CD4-positive, alpha-beta T cell treated with Interleukin-17A for 4 hours (primary cell): ENCODE measurements at places on chromosomes 3 and 15.
A peak's percentile ranks its signal among the peaks of the same experiment; 100 is the strongest.

GRCh38 chr3:128447561-128448013 is 19.1 kb downstream of the DNAJB8 start:
- peak; percentile 22 for DNase-seq

GRCh38 chr15:94233441-94233840 is 2.1 kb downstream of the MCTP2 start:
- no peak for DNase-seq

DNA sequence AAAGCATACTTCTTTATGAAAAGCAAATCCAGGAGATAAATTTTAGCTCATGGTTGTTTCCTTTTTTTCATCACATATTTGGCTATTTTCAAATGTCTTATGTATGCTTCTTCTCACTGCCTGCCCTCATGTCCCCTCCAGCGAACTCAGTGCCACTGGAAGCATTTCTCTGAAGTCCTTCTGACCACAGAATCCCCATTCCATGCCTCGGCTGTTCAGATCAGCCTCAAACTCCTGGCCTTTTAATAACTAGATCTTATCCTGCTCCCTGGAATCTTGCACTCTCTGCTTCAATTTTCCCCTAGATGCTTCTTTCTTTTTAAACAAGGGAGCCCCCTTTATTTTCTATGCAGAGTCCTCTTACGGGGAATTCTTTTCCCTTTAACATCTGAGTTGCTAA is 10.1 kb downstream of the ETV5 start:
- no peak for DNase-seq

GRCh38 chr3:123949641-123950040 is 11.4 kb downstream of the CCDC14 start:
- no peak for DNase-seq

- no peak for DNase-seq
Measured at GRCh38 chr15:25690673-25691543, 172.2 kb downstream of the ATP10A start.

DNA sequence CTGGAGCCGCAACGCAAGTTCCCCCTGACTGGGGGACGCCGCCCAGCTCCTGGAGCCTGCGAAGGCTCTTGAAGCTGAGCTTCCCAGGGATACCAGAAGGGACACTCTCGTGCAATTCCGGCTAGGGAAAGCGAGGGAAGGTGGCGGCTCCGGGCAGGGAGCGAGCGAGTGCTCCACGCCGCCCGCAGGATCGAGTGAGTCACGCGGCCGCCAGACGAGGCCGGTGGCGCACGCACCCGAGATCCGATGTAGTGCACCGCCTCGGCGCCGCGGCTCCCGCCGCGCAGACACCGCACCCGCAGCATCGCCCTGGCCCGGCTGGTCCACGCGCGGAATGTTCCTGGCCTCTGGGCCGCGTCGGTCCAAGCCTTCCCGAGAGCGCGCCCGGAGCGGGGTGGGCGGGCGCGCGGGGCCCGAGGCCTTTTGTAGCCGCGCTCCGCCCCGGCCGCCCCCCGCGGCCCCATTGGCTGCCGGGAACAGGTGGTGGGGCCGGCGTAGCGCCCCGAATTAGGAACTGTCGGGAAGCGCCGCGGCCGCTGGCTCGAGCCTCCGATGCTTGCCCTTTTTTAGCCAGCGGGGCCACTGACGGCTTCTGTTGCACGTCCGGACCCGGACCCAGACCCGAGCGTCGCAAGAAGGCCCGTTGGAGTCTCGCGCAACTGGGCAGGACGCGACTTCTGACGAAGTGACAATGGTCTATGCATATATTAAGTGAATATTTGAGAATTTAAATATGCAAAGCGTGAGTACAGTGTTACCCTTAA is at the start of gene GATM:
Gene GATM, minus strand, starts transcription at position 396 of the 764 bp plus-strand sequence. Its CDS starts 91 bp downstream, at position 305.
- DNase-seq, result peak; percentile 56

DNA sequence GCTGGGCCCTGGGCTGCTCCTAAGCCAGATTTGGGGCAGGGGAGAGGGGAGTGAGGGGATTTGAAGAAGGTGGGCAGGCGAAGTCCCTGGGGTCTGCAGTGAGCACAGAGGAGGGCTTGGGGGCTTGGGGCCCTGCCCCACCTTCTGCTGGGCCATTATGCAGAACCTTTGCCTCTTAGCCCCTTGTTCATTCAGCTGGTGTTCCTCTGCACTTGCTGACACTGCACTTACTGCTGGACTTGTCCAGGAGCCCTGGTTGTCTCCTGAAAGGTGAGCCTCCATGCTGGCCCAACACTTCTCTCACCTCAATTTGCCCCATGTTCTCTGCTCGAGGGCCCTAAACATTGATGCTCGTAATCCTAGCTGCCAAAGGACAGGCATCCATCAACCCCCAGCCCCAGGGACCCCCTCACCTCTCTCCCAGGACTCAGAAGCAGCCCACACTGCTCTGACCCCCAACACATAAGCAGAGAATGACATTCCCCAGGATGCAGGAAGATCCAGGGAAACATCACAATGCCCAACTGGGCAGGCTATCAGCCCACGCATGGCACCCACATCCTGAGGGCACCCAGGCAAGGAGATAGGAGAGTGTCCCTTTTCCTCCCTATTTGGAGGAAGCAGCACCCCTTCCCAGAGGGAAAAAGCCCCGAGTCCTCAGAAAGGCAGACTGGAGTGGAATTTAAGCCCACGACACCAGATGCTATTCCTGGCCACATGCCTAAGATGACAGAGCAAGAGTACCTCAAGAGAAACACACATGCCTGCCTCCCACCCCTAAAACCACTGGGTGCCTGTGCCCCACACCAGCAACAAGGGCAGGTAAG is 76.8 kb downstream of the ADCY5 start:
- DNase-seq, result no peak

DNA sequence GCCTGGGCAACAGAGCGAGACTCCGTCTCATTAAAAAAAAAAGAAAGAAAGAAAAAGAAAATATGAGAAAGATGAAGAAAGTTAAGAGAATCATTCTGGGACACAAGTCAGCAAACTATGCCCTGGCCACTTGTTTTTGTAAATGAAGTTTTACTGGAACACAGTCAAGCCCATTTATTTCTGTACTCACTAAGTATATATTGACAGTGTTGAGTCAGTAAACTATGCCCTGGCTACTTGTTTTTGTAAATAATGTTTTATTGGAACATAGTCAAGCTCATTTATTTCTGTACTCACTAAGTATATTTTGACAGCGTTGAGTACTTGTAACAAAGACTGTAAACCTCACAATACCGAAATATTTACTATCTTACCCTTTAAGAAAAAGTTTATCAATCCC is 42.2 kb upstream of the SIN3A start:
- no peak for DNase-seq

- DNase-seq, result no peak
Measured at GRCh38 chr3:122430371-122430770, 14.5 kb upstream of the WDR5B start.
